ENCODE measurements at places on chromosomes 5 and 9. TPM values are rescaled to one million over a fixed set of nuclear protein-coding genes. Genes with fewer than 3 reads are reported as not detected.

The ENC1 gene
- 67.2 TPM for total RNA-seq

The CEL gene
- 1.7 TPM for total RNA-seq

The NPR3 gene
- total RNA-seq: 0.57 TPM

The SLC45A2 gene
- not detected for total RNA-seq

The POC5 gene
- 9.5 TPM for total RNA-seq

The ARHGEF28 gene
- 0.61 TPM for total RNA-seq

The LCP2 gene
- 0.50 TPM for total RNA-seq

The FST gene
- total RNA-seq: 60.9 TPM

The POU5F2 gene
- 0.53 TPM for total RNA-seq

The CAAP1 gene
- 21.2 TPM for total RNA-seq

The GDA gene
- 5.0 TPM for total RNA-seq

The ANKRD31 gene
- 0.29 TPM for total RNA-seq

The AUH gene
- total RNA-seq: 31.0 TPM

The SEMA5A gene
- 46.8 TPM for total RNA-seq

The NIM1K gene
- not detected for total RNA-seq

The RELL2 gene
- total RNA-seq: 6.2 TPM

The PCDHB15 gene
- 4.3 TPM for total RNA-seq

The NDST1 gene
- total RNA-seq: 66.5 TPM

The NR5A1 gene
- not detected for total RNA-seq

The EIF4E1B gene
- 2.2 TPM for total RNA-seq

The PCDHB10 gene
- 2.9 TPM for total RNA-seq

The PCDHGA11 gene
- 8.2 TPM for total RNA-seq

The CDC20B gene
- total RNA-seq: 0.16 TPM

The IFNA2 gene
- not detected for total RNA-seq

The RNF224 gene
- total RNA-seq: 0.24 TPM

The NR2F1-AS1 gene
- total RNA-seq: 1.4 TPM

The PIP5KL1 gene
- 13.0 TPM for total RNA-seq

The ZFP2 gene
- 2.0 TPM for total RNA-seq

The SLC6A19 gene
- total RNA-seq: 0.16 TPM

The ZDHHC11B gene
- 0.90 TPM for total RNA-seq

The FAM219A gene
- total RNA-seq: 21.1 TPM

The CARD6 gene
- total RNA-seq: 0.09 TPM

The C1QTNF3 gene
- 6.3 TPM for total RNA-seq

The DBH gene
- not detected for total RNA-seq

The GTF3C5 gene
- 94.6 TPM for total RNA-seq

The WNT8A gene
- total RNA-seq: 0.88 TPM

The PARP8 gene
- 18.9 TPM for total RNA-seq

The BHMT gene
- total RNA-seq: 0.81 TPM

The SPATA31C1 gene
- not detected for total RNA-seq

The ZNF79 gene
- 9.1 TPM for total RNA-seq
